ENCODE measurements at places on chromosomes 16 and 17.

DNA sequence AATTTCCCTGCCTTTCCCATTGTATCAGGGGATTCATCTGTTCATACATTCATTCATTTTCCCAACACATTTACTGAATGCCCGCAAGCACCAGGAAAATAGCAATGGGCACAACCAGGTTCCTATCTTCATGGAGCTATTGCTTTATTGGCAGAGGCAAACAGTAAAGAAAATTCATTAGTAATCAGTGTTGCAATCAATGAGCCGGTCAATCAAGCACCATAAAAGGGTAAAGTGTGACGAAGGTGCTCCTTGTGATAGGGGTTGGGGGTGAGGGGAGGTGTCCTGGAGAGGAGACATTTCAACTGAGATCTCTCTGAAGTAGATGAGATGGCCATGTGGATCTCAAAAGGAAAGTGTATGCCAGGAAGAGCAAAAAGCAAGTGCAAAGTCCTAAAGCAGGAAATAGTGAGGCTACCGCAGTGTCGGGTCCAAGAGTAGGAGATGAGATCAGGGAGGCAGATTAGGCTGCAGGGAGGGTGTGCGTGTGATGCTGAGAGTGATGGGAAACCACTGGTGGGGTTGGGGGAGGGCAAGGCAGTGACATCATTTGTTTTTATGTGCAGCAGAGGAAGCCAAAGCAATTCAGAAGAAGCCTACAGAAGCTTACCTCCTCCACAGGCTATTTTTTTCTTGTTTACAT, 28.4 kb downstream of the CDH13 start:
- no peak for DNase-seq

DNA sequence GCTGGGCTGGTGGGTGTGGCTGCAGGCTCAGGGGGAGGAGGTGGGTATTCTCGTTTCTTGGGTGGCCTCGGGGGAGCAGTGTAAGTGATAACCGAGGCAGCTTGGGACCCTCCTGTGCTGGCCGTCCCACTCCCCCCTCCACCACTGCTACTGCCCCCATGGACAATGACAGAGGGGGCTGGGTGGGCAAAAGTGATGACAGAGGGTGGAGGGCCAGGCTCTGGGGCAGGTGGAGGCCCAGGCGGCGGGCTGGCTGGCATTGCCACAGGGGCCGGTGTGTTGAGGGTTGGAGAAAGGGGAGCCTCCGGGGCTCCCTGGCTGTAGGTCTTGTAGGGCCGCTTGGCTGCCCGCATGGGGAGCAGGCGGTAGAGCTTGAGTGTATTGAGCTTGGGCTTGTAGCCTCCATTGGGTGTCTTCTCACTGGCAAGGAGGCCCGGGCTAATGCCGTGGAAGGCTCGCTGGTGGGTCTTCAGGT, 16.0 kb downstream of the ZBTB4 start:
- DNase-seq = no peak

DNA sequence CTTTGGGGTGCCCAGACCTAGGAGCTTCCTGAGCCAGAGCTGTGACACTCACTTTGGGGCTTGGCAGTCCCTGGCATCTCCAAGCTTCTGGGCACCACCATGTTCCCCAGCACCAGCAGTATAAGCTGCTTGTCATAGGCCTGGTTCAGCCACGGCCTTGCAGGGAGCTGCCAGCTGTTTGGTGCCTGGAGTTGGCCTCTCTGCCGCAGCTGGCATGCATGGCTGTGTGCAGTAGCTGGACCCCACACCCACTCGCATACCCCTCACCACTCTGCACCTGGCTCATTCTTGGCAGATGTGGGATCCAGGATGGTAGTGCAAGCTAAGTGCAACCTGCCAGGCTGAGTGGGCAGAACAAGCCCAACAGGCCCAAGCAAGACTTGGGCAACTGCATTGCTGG, 73.4 kb upstream of the BRD7 start:
- no peak for DNase-seq

GRCh38 chr17:66149562-66149961, 42.4 kb downstream of the CEP112 start:
- no peak for DNase-seq
